ENCODE measurements at places on chromosomes 4 and X.

DNA sequence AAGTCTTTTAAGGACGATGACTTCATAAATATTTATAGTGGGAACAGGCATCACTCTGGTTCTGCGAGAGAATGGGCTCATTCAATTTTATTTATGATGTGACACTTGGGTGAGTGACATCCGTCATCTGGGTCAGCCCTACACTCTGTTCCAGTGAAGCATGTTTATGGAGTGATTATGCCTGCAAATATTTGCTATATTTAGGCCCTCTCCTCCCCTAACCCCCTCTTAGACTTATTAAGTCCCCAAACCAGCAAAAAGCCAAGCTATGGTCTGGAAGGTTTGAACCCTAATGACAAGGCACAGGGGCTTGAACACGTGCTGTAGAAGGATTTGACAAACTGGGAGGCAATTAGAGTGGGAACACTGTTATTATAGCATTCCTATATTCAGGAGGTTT lies 55.9 kb downstream of the C4orf51 start:
- DNase-seq: no peak

DNA sequence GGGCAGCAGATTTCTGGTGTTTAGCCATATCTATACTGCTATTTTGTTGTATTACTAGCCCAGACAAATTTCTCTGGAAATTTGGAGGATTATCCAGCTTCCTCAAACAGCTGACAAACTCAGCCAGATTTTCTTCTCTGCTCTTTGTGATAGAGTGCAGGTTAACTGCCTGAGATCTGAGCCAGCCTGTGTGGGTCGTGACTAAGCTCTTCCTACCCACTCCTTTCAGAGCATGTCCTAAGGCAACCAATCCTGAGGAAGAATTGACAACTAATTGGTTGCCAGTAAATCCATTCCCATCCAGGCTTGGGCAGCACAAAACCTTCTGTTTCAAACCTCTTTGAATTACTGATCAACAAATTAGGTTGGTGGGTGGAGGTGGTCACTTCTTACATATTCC lies 2.5 kb upstream of the GABRA2 start:
- no peak for DNase-seq

- DNase-seq: no peak
Observed at GRCh38 chr4:73894001-73894400, 24.8 kb downstream of the CXCL1 start.

GRCh38 chrX:118329175-118329574 lies 16.7 kb upstream of the WDR44 start:
- no peak for DNase-seq

DNA sequence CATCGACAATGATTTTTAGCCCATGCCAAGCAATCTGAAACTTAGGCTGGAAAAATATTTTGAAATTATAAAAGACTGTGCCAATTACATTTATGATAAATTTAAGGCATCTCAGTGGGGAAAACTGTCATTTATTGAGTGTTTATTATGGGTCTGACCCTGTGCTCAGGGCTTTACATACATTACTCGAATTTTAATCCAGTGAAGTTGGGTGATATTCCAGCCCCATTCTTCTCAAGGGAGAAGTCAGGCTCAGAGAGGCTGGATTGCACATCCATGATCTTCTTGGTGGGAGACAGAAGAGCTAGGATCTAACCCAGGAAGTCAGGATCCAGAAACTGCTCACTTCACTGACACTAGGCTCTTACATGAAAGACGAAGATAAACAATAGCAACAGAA lies 260.8 kb downstream of the QDPR start:
- DNase-seq: no peak

GRCh38 chr4:82629238-82630000 lies 67.6 kb upstream of the TMEM150C start:
- DNase-seq: no peak

- DNase-seq: no peak
Observed at GRCh38 chr4:180106997-180107396, 2136.2 kb upstream of the TENM3 start.

DNA sequence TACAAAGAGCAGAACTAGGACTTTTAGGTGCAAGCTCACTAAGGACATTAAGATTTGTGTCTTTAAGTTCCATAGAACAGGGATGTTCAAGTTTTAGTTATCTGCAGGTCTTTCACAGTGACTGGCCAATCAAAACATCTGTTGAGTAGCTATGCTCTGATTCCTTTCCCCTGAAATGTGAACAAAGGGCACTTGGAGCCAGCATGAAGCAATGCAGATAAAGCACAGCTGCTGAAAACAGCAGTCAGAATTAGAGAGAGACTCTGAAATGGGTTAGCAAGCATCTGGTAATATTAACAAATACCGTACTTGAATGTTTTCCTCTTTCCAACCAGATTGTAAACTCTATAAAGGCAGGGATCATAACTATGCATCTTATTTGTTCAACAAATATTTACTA lies 276.9 kb downstream of the RAB28 start:
- no peak for DNase-seq

GRCh38 chr4:140149846-140150635 lies 3.9 kb downstream of the MAML3 start:
- peak; percentile 41 for DNase-seq

GRCh38 chr4:160414496-160414895 lies 1311.6 kb downstream of the RAPGEF2 start:
- DNase-seq: no peak

- DNase-seq: no peak
Observed at GRCh38 chr4:100391863-100392262, 126.0 kb downstream of the EMCN start.

GRCh38 chr4:13483768-13484121 lies 395 bp downstream of the RAB28 start:
- no peak for DNase-seq

DNA sequence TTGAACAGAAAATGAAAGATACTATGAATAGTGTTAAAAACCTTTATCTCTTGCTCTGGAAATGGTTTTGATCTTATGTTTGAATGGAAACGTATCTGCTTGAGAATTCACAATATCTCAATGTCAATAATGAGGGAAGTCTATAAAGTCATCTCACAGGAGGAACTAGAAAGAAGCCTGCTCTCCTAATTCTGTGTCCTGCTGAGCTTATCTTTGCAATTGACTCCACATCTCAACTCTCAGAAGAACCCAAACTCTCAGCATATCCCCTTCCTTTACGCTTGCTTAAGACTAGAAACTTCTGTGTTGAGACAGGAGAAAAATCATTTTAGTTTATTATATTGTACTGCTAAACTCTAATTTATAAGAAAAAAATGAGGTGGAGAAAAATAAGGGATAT lies 8.3 kb upstream of the PF4V1 start:
- DNase-seq: no peak

DNA sequence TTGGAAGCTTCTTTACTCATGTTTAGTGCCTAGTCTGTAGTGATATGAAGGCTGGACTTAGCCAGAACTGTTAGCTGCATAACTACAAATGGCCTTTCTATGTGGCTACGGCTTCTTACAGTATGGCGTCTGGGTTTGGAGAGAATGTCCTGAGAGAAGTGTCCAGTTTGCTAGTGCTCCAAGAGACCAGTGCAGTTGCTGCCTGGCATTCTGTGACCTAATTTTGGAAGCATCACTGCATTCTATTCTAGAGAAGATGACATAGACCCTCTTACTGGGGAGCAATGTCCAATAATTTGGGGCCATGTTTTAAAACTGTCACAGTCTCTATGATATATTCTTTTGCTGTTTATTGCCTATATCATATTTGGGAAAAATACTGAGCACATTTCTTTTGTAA lies 74.2 kb downstream of the STAG2 start:
- no peak for DNase-seq

DNA sequence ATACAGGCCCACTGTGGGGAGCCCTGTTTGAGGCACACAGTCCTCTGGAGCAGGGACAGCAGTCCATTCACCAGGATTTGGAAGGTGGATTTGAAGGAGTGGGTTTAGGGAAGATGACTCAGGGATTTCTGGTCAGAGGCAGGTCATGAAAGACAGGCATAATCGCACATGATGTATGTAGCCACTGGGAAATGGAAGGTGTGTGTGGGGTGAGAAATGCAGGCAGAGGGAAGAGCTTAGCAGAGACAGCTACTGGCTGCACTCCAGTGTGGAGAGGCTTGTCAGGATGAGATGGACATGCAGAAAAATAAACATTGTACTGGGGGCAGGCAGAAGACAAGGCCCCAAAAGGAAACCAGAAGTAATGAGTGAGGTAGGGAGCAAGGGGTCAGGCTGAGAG lies 85.2 kb upstream of the STS start:
- no peak for DNase-seq

- DNase-seq: no peak
Observed at GRCh38 chr4:138138774-138139173, 103.4 kb downstream of the SLC7A11 start.

- no peak for DNase-seq
Observed at GRCh38 chr4:40769266-40769665, 19.5 kb downstream of the NSUN7 start.

DNA sequence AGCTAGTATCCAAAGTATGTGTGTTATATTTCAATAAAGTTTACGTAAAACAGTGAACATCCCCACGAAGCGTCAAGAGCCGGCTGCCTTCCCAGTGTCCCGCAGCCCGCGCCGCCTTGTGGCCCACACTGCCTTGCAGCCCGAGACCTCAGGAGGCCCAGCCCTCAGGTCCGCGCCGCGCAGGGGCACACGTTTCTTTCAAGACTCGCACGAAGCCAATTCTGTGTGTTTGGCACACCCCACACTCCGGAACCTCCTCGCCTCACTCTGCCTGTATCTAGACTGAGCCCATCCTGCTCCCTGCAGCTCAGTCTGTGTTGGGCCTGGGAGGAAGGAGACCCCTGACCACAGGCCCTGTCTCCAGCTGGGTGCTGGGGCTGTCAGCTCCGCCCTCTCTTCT lies 5.8 kb downstream of the LRPAP1 start:
- DNase-seq: no peak

DNA sequence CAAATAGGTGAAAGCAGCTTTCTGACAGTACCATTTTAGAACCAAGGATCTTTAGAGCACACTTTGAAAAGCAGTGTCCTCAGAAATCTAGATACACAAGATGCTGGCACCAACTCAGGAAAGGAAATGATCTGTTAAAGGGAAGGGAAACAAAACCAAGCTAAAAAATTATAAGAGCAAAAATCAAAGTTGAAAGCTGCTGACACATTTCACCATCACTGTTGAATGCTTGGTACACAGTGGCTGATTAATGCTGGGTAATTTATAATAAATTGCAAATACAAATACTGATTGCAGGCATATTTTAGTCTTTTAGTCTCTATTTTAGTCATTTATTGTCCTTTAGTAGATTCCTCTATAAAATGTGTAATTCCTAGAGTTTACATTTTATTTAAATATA lies 1540.1 kb upstream of the PCDH10 start:
- no peak for DNase-seq

- DNase-seq: no peak
Observed at GRCh38 chr4:52993771-52994170, 131.7 kb downstream of the RASL11B start.

DNA sequence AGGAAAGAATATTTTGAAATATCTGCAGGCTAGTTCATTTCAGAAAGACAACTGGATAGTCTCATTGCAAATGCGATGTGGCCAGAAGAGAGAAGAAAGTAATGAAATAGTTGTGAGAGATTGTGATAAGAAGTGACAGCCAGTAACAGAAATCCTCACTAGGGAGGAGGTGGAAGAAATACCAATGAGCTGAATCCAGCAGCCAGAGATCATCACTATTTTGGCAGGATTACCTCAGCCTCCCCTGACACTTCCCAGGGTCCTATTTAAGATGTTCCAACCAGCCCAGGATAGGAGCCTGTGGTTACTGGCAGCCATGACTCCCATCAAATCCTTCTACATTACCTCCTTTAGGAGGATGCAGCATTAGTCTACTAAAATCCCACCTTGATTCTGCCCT lies 76.7 kb upstream of the ARHGAP24 start:
- no peak for DNase-seq

GRCh38 chr4:1241466-1241935 lies 7.4 kb downstream of the CTBP1 start:
- DNase-seq: no peak

DNA sequence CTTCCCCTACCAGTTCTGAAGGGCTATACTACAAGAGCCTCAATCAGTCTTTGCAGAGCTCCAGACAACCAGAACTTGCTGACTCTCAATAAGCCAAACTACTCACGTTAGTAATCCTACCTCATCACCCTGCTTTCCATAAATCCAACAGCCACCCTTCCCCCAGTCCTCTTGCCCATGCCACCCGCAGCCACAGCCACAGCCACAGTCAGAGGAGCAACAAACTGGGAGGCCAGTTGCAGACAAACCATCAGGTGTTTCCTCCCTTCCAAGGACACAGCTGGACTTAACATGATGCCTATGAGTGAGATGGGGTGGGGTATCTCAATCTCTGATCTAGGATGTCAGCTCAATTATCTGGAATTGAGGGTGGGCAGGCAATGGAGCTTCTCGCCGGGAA lies 1.0 kb downstream of the GABRA3 start:
- no peak for DNase-seq

DNA sequence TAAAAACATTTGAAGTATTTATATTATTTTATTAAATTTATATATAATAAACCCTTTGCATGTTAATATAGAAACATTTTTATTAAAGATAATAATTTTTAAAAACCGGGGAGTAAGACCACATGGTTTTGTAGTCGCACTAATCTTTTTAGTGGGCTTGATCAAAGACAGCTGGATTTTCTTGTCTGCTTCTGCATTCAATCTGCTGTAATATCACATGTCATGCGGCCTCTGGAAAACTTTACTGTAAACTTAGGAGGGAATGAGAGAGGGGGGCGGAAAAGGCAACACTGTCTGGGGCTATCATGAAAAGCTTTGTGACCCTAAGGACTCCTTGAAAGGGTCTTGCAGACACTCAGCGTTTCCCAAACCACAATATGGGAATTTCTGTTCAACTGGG lies 62.8 kb upstream of the NLGN4X start:
- no peak for DNase-seq

- no peak for DNase-seq
Observed at GRCh38 chr4:181582595-181582994, 660.6 kb upstream of the TENM3 start.

- no peak for DNase-seq
Observed at GRCh38 chr4:172009446-172010230, 196.4 kb downstream of the GALNTL6 start.

- no peak for DNase-seq
Observed at GRCh38 chr4:58602022-58602421, 1491.8 kb upstream of the IGFBP7 start.
